ENCODE measurements at places on chromosomes 12 and 14.

DNA sequence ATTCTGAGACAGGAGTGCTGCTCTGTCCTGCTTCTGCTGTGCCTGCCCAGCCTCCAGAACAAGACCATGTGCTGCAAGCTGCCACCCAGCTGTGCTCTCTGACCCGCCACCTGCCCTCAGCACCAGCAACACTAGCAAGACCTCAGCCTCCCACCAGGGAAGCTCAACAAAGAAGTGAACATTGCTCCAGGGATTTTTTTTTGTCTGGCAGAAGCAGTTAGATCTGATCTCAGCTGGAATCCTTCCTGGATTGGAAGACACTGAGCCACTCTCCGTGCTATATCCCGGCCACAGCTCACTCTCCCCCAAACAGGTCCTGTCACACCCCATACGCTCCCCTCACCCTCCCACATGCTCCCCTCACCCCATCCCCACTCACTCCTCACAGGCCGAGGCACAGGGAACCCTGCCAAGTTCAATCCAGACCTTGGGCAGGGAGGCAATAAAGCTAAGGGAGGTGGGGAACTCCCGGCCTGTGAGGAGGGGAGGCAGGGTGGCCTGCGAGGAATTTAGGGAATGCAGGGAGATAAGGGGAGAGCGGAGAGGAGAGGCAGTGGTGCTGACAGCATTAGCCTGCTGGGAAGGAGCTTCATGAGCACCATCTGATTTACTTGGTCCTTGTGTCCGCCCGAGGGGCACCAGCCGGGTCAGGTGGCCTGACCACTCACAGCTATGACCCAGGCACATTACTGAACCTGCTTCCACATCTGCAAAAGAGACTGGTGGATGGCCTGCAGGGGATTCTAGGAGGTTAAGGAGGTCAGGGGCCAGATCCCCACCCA lies 29.7 kb downstream of the CCDC85C start:
- no peak for DNase-seq

- no peak for DNase-seq
These were observed 28.9 kb downstream of the ESR2 start for GRCh38 chr14:64265222-64265621.

DNA sequence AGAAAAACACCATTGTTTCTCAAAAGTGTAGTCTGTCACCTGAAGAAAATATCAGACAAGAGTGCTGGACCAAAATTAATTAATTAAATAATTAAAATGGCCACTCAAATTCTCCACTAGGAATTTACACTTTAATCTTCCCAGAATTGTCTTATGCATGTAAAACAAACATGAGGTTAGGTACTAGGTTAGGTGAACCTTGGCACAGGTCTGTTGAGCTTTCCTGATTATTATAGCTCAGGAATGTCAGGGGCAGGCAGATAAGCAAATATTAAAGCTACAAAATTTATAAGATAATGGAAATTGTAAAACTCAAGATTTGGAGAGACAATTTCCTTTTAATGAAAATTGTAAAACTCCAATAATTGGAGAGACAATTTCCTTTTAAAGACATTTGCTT lies 253.2 kb downstream of the BMP4 start:
- no peak for DNase-seq

DNA sequence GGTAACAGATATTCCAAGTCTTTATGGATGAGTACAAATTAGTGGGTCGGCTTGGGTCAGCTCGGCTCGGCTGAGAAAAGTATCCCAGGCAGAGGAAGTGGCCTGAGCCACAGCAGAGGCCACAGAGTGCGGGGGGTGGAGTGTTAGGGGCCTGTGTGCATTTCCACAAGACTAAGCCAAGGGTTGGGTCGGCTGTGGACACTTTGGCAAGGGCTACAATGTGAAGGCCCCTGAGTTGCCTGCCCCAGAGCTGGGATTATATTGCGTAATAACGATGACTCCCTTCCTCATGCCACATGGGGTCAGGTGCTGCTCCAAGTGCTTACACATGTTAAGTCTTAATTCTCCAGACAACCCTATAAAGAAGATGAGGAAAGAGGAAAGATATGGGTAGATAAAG lies 11.4 kb downstream of the EVL start:
- no peak for DNase-seq

DNA sequence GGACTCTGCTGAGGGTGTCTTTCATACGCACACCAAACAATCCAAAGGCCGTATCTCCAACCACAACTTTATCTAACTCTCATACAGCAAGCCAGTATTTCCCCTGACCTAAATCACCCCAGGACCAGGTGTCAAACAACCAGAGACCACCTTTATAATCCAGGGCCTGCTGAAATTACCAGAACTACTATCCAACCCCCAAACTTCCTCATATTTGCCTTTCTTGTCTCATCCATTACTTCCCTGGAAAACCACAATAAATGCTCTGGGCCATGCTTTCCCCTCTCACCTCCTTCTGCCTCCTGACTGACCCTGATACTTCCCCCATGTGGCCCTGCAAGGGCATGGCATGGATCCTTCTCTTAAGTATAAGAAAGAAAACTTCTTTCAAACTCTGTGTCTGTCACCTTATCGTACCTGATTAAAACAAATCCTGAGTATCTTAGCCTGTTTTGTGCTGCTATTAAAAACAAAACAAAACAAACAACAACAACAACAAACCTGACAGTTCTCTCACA lies 44.7 kb upstream of the CRACR2A start:
- no peak for DNase-seq

DNA sequence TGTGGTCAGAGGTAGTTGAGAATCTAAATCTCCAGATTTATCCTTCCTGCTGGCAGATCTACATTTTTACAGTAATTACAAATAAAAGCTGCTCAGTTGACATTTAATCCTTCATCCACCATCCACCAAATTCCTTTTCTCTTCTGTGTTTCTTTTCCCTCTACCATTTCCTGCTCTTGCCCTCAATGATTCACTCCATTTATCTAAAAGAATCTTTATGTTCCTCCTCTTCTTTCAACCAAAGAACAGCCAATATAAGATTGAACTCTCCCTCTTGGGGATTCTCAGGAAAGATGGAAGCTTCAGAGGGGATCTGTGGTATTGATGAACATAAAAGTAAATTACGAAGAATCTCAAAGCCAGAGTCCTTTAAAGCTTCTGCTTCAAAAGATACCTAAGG lies 4.4 kb downstream of the MAP4K5 start:
- DNase-seq, result no peak

DNA sequence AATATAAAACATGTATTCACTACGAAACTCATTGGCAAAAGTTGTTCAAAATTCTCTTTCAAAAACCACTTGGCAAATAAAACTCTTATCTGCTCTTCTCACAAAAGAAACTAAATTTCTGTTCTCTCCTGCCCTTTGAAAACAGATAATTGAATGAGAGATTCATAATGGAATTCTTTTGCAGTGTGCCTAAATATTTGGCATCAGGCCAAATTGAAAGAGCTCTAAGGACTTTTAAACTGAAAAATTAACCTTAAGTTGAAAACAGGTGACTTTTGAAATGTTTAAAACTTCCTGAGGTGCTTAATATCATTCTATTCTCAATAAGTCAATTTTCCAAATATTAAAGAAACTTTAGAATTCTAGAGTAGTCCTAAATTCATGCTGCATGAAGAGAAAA lies 136.4 kb downstream of the FSCB start:
- DNase-seq, result no peak

- no peak for DNase-seq
These were observed 374.7 kb downstream of the KCNH5 start for GRCh38 chr14:62670526-62670925.

DNA sequence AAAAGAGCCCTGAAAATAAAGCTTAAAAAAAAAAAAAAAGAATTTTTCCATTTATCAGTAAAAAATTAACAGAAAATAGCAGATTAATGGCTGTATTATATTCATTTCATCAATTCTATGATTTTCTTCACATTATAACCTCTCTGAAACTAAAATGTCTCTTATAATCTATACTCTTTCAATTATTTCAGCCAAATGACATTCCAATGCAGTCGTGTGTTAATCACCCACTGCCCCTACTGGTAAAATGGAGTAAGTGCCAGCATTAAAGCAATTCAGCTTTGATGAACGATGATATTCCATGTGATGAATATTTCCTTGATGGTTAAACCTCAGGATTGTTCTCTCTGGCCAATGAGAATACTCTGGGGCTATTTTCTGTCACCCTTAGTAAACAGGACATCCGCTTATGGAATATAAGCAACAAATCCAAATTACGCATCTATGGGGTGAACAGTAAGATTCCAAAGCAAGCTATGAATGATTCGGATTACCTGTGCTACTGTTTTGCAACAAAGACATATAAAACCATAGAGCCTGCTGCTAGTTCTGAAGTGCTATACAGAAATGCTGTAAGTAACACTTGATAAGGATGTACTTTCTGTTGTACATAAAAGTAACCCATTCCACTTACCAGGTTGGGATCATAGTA lies 20.3 kb upstream of the SYCP3 start:
- DNase-seq, result no peak

DNA sequence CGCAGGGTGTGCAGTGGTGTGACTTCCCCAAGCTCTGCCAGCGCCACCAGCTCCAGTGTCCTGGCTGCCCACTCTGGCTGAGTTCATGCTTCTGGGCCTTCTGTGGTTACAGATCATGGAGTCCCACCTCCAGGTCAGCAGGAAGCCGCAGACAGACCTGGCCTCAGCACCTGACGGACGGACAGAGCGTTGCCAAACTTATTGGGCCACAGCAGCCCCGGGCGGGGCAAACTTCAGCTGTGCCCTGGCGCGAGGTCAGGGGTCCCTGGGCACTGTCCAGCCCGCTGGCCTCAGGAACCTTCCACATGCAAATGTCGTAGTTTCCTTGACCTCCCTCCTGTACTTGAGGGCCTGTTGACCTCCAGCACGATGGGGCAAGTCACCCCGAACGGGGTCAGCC lies 11.2 kb downstream of the GPR132 start:
- DNase-seq, result no peak

GRCh38 chr12:28034271-28034670 lies 61.7 kb upstream of the PTHLH start:
- no peak for DNase-seq

GRCh38 chr14:105486974-105487448 lies 325 bp downstream of the CRIP1 start:
- no peak for DNase-seq

DNA sequence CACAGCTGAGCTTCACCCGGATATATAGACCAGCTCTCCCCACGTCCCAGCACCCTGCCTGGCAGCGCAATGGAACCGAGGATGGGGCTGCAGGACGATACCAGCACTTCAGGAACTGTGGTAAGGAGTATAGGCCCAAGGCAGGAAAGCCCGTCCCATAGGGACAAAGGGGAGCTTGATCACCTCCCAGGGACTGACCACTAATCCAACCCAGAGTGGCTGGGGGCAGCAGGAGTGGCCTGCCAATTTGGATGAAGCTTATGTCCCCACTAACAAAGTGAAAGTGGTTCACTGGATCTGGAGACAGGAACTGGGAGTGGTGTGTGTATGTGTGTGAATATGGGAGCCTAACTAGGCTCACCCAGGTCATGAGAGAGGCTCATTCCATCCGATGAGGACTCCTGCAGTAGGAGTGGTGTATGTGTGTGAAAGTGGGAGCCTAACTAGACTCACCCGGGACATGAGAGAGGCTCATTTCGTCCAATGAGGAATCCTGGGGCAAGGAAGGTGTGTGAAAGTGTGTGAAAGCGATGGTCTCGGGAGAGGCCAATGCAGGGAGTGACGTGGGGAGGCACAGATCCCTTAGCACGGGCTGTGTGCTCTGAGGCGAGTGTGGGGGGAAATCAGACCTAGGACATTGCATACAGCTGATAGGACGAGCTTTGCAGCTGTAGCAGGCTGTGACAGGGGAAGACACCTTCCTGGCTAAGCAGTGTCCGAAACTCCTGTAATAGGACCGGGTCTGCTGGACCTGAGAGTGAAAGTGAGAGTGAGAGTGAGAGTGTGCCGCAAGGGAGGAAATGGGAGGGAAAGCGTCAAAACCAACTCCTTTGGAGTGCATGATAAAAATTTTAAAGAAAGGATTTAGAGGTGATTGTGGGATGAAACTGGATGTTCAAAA lies 25.7 kb downstream of the KLRK1 start:
- no peak for DNase-seq

Data from non-pigmented ciliary epithelial cell (primary cell).